Thoracic aorta (tissue), 2 donors: ENCODE measurements at places on chromosomes 7 and 10.

DNA sequence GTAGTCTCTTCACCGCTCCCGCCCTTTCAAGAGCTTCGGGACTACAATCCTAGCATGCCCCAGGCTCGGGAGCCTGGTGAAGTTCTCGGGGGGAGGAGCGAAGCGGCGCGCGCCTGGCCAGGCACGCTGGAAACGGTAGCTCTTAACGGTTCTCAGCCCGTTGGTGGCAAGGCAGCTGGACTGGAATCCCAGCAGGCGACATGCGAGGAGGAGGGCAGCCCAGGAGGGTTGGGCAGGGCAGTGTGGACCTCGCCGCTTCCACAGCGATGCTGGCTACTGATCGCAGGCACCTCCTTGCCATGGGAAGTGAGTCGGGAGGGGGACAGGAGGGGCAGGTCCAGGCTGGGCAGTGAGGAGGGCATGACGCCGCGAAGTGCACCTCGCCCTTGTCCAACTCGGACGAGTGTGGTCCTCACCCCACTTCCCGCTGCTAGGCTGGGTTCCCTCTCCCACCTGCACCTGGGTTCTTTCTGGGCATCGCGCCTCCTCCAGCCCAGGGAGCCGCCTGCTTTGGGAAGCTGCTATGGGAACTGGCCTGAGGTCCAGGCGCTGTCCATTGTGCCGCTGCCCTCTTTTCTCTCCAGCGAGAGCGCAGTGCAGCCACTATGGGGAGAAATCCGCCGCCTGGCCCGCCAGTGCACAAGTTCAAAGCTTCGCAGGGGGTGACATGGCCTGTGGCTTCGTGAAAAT lies 367.8 kb upstream of the NUPR2 start:
- no peaks in the 10 kb centered on the region for H3K27me3 ChIP-seq
- H3K4me3 ChIP-seq: no peak overlapping the region
- H3K4me1 ChIP-seq: no peaks in the 10 kb centered on the region
- H3K27ac ChIP-seq: no peak overlapping the region
- no peak for DNase-seq
- H3K36me3 ChIP-seq: no peaks in the 10 kb centered on the region

GRCh38 chr10:28479425-28479865 lies 53.5 kb upstream of the WAC start:
- no peak overlapping the region for H3K27ac ChIP-seq
- DNase-seq: no peak
- H3K27me3 ChIP-seq: no peaks in the 10 kb centered on the region
- no peak overlapping the region for H3K4me3 ChIP-seq
- no peaks in the 10 kb centered on the region for H3K4me1 ChIP-seq

DNA sequence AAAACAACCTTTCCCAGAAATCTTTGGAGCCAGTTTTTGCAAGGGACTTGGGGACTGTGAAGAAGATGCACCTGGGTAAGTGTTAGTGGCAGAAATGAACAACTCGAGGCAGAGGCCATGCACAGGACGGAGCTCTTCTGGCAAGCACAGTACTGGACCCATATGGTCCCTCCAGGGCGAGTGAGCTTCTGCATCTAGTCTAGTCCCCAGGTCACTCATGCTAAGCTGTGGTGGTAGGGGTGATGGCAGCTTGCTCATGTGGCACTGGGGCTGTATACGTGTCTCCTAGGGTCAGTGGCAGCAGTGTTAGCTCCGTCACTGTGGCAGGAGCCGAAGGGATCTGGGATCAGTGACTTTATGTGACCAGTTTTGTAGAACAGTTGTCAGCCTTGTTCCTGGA lies 9.3 kb upstream of the LRRC61 start:
- H3K4me1 ChIP-seq: no peaks in the 10 kb centered on the region
- no peaks in the 10 kb centered on the region for H3K27me3 ChIP-seq
- no peak for DNase-seq
- H3K4me3 ChIP-seq: no peak overlapping the region
- H3K27ac ChIP-seq: no peak overlapping the region

- no peak overlapping the region for H3K4me3 ChIP-seq
- no peaks in the 10 kb centered on the region for H3K4me1 ChIP-seq
- no peak for DNase-seq
Observed at GRCh38 chr7:84200859-84201258, 6.3 kb upstream of the SEMA3A start.

DNA sequence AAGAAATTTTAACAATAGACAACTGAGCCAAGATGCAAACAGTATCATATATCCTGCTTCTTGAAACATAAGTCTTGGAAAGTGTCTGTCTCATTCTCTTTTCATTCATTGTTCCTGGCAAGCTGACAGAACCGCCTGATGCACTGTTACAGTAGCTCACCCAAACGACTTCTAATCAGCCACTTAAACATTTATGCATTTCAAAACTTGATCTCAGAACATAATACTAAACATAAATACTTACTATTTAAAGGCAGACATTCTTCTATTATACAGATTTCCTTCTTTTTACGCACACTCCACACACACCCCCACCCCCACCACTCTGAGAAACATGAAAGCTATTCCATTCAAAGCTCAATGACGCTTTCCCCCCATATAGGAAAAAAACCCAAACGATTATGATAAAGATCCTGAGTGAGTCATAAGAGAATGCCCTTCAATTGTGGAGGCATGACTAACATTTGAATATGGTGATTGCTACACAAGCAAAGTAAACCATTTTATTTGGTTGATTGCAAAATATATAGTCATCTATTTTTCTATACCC lies 30.5 kb downstream of the SHTN1 start:
- H3K4me1 ChIP-seq: no peaks in the 10 kb centered on the region
- no peak overlapping the region for H3K4me3 ChIP-seq
- H3K27me3 ChIP-seq: no peaks in the 10 kb centered on the region
- H3K27ac ChIP-seq: no peak overlapping the region

GRCh38 chr10:131961047-131961776 lies 20.5 kb downstream of the BNIP3 start:
- peaks cover 20% of the 10 kb centered on the region for H3K36me3 ChIP-seq
- no peaks in the 10 kb centered on the region for H3K27me3 ChIP-seq
- no peaks in the 10 kb centered on the region for H3K4me1 ChIP-seq
- DNase-seq: no peak
- H3K4me3 ChIP-seq: no peak overlapping the region

DNA sequence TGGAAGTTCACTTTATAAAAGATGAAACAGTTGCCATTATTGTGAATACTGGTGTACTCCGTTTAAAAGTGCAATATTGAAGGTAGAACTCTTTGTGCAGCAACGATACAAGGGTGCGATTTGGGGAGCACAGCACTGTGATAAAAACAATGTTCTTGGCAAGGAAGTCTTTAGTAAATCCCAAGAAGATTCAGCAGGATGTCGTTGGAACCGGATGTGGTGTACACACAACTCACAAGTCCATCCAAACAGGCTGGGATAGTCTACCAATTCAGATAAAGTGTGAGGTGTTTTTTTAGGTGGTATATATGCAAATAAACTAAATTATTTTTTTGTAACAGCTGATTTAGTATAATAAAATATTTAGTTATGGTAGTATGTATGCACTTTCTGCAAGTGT lies 46.7 kb downstream of the ZNF777 start:
- no peaks in the 10 kb centered on the region for H3K27me3 ChIP-seq
- peaks cover 3% of the 10 kb centered on the region for H3K4me1 ChIP-seq
- H3K4me3 ChIP-seq: no peak overlapping the region
- H3K36me3 ChIP-seq: no peaks in the 10 kb centered on the region
- no peak overlapping the region for H3K27ac ChIP-seq
- DNase-seq: no peak

DNA sequence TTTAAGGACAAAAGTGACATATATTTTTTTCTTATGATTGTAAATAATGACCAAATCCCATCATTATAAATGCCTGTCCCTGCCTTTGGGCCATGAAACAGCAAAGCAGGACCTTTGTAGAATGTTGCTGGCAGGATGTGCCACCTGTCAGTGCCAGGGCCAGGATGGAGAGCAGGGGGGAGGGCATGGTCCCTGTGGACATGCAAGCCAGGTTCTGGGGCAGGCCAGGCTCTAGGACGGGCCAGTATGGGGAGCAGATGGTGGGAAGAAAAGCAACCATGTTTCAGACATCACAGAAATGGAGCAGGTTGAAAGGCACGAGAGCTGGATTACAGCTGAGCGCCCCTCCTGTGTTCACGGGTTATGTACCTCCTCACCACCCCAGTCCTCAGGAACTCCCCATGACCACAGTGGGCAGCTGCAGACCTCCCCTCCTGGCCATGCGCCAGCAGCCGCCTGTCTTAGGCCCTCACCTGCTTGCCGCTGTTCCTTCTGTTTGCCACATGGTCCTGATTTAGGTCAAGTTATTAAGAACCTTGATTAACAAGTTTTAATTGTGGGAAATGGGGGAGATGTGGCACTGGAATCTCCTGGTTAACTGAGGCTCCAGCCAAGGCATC lies 210.4 kb downstream of the PAXIP1 start:
- DNase-seq: no peak
- H3K36me3 ChIP-seq: no peaks in the 10 kb centered on the region
- H3K4me3 ChIP-seq: no peak overlapping the region
- no peaks in the 10 kb centered on the region for H3K27me3 ChIP-seq

DNA sequence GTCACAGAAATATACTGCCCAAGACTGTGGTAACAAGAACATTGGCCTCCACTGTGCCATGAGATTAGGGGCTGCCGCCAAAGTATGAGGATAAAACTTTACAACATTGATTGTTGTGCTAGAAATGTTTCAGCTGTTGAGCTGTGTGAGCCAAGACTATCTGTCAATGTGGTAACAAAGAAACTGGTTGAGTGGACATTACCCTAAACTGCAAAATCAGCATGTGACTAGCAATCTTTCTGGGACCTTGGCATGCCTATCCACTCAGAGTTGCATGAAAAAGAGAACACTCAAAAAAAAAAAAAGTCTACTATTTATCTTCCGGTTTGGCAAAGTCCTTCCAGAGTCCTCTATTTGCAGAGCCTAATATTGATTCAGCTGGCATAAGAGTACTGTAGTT lies 605.6 kb upstream of the CNTNAP2 start:
- no peaks in the 10 kb centered on the region for H3K36me3 ChIP-seq
- H3K27ac ChIP-seq: no peak overlapping the region
- H3K4me3 ChIP-seq: no peak overlapping the region
- no peaks in the 10 kb centered on the region for H3K4me1 ChIP-seq
- no peaks in the 10 kb centered on the region for H3K27me3 ChIP-seq
- no peak for DNase-seq

- no peaks in the 10 kb centered on the region for H3K36me3 ChIP-seq
- no peak for DNase-seq
- no peak overlapping the region for H3K4me3 ChIP-seq
- H3K27ac ChIP-seq: no peak overlapping the region
Observed at GRCh38 chr10:18906636-18907035, 142.0 kb upstream of the MALRD1 start.

DNA sequence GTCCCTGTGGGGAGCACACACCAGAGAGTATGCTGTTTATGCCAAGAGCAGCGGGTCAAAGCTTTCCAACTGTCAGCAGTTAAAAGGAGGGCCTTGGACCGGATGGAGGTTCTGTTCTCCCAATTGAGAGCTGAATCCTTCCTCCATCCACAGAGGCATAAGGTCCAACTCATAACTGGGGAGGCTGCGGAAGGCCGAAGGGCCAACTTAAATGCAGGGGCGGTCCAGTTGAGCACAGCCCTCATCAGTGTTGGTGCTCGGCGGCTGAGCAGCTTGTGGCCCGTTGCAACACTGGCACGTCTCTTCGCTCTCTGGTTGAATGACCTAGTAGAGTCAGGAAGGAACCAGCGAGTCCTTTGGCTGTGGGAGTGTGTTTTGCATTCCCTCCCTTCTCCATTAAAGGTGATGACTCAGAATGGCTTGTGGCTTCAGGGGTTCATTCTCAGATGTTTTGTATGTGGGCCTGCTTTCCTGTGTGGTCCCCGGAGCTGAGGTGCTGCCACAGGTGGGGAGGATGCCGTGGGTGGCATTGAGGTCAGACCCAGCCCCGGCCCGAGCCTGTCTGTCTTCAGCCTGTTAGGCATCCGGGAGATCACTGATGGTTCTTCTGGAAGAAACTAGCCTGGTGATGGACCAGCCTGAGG lies 44.8 kb upstream of the DMBT1 start:
- H3K36me3 ChIP-seq: peaks cover 25% of the 10 kb centered on the region
- H3K4me1 ChIP-seq: no peaks in the 10 kb centered on the region
- DNase-seq: no peak
- H3K27me3 ChIP-seq: no peaks in the 10 kb centered on the region
- no peak overlapping the region for H3K27ac ChIP-seq
